ENCODE measurements at places on chromosomes 2 and 18.

DNA sequence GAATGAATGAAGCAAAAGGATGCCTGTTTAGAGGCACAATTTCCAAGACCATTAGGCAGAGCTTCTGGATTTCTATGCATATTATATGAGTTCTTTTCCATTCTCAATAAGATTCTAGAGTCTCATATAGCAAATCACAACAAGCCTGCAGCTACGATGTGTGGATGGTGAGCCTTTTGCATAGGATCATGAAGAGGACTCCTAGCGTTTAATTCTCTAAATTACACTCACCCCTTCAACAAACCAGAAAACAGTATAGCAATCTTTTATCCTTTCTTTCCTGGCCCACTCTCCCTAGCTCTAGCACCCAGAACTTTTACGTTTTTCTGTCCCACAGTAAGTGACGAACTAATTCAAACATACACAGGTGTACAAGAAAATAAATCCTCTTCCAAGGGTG is 293.1 kb upstream of the KLHL29 start:
- no peak for DNase-seq

- DNase-seq, result peak; percentile 74
Measured at GRCh38 chr2:237627441-237628246, at the start of gene LRRFIP1. TSS of gene LRRFIP1 (plus strand) at chr2:237627587. CDS start at chr2:237627645, 58 bp downstream.

- DNase-seq, result no peak
Measured at GRCh38 chr2:197141702-197142473, 168.7 kb downstream of the ANKRD44 start.

GRCh38 chr2:199778655-199779054 is 72.3 kb downstream of the FTCDNL1 start:
- no peak for DNase-seq

DNA sequence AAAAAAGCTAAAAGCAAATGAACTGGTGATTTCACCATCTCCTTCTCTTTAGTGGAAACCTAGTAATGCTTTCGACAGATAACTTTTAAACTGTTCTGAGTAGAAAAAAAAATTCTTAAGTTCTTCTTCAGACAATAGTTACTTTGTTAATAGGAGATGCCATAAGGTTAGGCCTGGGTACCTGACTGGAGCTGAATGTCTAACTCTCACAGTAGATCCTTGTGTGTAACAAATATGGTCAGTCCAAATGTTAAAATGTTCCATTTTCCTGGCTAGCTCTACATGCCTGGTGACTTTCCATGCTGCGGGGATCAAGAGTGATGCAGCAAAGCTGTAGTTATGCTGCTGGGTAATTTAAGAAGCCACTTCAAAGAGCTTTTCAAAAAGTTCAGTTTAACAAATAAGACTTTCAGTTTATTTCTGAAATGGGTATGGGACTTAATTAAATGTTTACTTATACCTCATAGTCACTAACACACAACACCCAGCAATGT is 264.0 kb upstream of the SESTD1 start:
- DNase-seq, result peak; percentile 26

- peak; percentile 32 for DNase-seq
Measured at GRCh38 chr2:165863810-165864261, 69.8 kb upstream of the GALNT3 start.

DNA sequence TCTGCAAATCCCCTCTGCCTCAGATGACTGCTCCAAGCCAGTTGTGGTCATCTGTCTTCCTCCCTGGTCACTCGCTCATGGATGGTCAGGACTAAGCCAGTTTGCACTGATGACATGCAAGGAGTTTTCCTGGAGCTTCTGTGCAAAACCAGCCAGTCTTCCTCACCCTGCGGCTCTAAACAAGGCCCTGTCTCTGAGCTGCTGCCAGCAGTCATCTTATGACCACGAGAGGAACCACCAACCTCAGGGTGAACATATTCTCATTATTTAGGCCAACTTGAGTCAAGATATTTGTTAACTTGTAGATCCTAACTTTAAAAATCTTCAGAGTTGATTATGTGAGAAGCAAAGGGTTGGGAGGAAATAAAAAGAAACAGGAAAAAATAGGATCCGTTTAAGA is 119.9 kb upstream of the CAB39 start:
- no peak for DNase-seq

DNA sequence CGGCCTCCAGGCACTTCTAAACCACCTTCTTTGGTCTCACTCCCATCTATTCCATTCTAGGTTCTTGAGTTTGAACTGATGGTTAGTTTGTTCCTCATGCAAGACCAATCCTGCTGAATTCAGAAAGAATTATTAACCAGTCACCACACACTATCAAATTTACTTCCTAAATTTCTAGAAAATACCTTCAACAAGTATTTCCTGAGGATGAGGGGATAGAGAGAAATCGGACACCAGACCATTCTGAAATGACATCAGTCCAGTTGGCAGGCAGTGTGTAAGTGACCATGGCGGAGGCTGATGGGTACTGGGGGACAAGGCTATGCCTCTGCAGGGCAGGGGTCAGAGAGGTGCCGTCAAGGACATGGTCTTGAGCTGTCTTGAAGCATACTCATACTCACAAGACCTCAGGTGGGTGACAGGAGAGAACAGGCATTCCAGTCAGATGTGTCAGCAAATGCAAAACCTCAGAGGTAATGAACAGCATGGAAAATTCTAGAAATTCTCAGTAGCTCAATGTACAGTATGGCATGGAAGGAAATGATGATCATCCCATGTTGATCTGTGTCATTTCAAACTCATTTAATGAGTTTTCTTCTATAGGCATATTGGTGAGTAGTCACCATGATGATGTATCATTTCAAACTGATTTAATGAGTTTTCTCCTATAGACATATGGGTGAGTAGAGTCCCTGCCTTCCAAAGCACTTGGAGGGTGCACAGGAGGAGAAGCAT is 119.6 kb downstream of the DDX1 start:
- no peak for DNase-seq

DNA sequence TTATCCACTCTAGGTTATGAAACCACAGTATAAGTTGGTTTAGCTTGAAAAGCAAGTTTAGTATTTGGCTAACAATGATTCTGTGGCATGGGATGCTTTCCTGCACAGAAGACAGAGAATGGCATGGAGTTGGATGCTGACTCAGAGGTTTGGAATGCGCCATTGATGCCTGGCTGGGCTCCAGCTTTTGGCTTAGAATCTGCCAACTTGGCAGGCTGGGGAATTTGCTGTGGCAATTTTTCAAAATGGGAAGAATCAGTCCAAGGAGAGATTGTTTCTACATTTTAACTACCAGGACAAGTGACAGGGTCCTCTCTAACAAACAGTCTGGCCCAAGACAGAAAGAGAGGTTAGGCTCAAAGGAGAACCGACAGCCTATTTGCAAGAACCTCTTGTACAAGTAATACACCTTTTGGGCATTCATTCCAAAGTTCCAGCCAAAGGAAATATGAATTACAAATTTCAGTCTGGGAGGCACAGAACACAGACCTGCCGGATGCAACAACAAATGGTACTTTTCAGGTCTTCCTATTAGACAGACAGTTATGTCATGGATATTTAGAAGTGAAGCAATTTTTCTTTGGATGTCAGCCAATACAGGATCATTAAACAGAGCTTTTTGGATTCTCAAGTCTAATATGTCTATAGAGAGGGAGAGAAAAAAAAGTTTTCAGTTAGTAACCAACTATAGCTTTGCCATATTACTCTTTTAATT is 1027.7 kb downstream of the TMEM182 start:
- DNase-seq, result peak; percentile 87

GRCh38 chr18:11817229-11817628 is 34.0 kb upstream of the CHMP1B start:
- no peak for DNase-seq

DNA sequence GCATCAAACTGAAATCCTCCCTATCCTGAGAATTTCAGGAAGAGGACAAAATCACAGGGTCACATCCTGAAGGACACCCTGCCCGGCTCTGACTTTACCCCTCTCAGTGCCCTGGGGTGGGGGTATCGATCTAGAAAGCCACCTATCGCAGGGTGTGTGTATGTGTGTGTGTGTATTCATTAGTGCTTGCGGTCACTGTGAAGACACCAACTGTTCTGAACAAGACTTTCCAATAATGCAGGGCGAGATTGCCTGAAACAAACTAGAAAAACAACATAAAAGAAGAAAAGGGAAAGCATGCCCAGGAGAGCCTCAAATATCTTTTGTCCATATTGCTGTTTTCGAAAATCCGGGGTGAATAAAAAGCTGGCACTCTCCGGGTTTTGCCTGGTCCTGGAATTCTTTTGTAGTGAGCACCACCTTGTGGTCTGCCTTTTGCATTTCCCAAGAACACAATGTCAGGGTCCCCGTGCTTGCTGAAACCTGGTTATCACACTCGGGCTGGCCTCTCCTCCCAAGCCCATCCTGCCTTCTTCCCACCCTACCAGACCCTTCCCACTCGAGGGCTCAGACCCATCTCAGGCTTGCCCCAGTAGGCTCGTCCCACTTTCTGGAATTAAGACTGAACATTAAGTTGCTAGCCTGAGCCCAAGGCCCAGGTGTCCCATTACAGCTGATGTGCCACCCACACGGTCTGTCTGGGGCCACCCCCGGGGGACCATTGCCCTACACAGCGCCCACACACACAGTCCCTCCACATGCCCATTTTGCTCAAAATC is 25.0 kb upstream of the COPS8 start:
- DNase-seq, result peak; percentile 88

DNA sequence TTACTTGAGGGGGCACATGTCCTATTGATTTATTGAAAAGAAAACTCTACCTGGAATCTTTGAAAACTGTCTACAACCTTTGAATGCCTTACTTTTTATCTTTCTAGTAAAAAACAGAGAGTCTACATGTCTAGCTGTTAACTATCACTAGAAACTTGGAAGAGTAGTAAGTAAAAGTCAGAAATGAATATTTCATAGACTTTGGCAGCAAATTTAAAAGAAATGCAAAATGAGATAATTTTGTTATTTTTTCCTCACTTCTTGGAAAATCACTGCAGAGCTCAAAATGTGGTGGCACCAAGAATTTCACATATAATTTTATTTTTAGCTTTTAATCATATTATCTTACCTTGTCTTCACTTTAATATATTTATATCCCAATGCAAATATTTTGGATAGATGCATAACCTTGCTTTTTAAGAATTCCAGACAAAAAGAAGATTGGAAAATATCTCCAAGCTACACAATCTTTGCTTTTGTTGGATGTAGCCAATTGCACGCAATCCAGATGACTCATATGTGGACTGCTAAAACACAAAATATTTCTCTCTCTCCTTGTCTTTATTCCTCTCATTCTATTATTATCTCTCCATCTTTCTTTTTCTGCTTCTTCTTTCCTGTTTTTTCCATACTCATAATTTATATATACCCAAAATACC is 92.2 kb upstream of the DSEL start:
- DNase-seq, result no peak

- peak; percentile 13 for DNase-seq
Measured at GRCh38 chr18:7273301-7273921, 42.5 kb downstream of the LRRC30 start.

GRCh38 chr2:27705851-27706622 is 42.3 kb downstream of the SLC4A1AP start:
- DNase-seq, result peak; percentile 78

DNA sequence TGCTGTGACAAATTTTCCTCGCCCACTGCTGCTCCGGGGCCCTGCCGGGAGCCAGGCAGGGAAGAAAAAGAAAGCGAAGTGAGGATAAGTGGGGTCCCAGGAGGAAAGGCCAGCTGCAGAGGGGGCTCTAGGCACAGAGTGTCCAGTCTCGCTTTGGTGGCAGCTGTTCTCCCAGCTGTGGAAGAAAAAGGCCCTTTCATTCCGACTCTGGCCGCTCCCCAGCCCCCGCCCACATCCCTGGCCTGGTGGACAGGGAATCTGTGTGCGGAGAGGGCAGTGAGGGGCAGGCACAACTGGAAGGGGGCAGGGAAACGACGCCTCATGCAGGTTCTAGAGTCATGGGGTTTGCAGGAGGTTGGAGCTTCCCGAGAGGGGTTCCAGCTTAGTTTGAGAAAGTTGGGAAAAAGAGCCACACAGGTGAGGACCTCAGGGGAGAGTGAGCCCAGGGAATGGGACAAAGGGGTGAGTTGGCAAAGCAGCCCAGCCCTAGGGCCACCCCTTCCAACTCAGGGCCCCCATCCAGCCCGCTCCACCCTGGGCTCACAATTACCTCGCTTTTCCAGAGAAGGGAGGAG is 1.8 kb downstream of the RTKN start:
- peak; percentile 98 for DNase-seq

DNA sequence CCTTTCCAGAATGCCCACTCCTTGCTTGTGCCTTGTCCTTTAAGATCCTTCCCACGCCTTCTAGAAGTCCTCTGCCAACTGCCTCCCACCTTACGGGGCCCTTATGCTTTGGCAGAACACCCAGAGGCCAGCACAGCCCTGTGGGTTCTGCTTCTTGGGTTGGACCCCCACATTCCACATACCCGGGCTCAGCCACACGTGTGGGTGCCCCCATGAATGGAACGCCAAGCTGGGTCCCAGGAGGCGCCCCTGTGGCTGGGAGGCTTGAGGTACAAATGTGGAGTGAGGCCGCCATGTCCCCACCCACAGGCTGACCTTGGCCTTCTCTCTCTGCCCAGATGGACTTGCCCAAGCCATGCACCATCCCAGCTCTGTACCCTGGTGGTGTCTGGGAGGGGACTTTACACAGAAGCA is 74.2 kb downstream of the STPG4 start:
- DNase-seq, result no peak

DNA sequence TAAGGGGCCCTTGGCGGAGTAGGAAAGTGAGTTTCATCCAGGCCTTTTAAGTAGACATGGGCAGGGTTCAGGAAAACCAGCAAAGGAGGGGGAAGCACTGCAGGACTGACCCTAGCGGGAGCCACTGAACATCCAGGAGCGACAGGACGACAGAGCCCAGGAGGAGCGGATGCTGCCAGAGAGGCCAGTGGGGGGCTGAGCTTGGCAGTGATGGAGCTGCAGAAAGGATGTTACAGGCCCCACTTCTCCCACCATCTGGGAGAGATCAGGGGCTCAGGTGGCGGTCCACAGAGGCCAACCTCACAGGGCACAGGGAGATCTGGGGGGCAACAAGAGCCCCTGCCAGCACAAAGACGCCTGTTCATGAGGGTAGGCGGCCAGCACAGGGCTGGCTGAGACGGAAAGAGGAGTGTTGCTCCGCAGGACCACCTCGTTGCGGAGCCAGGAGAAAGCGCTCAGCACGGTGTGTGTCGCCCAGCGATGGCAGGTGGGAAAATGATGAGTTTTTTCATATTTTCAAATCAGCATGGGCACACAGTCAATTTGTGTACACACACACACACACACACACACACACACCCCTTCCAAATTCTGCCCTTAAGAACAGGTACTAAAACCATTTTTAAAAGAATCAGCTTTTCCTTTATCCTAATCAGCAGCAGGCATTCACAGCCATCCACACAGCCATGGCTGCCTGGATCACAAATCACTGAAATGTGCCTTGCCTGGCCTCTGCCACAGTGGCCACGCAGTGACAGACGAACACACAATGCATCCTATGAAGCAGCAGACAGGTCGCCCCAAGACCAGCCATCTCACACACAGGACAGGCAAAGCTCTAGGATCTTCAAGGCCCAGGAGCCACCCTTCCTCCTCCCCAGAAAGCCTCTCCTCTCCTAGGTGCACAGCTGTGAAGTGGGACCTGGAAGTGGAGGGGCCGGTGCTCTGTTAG is 63.2 kb downstream of the NDUFA10 start:
- DNase-seq, result no peak
